ENCODE measurements at places on chromosomes 4 and X. TPM values are rescaled to one million over a fixed set of nuclear protein-coding genes. Genes with fewer than 3 reads are reported as not detected.

DNA sequence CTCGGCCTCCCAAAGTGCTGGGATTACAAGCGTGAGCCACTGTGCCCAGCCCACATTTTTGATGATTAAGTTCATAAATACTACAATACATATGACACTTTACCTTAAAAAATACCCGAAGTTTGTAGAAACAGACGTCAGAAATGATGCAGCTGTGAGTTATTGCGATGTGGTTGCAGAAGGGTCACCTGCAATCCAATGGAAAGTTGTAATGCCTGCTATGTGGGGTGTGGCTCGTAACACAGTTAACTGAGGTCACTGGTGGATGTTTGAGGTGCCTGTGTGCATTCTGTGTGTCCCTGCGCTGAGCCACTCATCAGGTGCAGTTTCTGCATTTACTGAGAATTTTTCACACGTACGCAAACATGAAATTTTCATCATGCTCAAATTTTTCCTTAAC lies 64.1 kb downstream of the ANXA5 start:
- H3K27ac ChIP-seq = no peak overlapping the region
- no peaks in the 10 kb centered on the region for H3K36me3 ChIP-seq
- H3K4me3 ChIP-seq = no peak overlapping the region
- no peaks in the 10 kb centered on the region for H3K4me1 ChIP-seq
- peaks cover 19% of the 10 kb centered on the region for H3K27me3 ChIP-seq

NALF2 gene
- total RNA-seq = 0.19 TPM

ARR3 gene
- not detected for total RNA-seq

DNA sequence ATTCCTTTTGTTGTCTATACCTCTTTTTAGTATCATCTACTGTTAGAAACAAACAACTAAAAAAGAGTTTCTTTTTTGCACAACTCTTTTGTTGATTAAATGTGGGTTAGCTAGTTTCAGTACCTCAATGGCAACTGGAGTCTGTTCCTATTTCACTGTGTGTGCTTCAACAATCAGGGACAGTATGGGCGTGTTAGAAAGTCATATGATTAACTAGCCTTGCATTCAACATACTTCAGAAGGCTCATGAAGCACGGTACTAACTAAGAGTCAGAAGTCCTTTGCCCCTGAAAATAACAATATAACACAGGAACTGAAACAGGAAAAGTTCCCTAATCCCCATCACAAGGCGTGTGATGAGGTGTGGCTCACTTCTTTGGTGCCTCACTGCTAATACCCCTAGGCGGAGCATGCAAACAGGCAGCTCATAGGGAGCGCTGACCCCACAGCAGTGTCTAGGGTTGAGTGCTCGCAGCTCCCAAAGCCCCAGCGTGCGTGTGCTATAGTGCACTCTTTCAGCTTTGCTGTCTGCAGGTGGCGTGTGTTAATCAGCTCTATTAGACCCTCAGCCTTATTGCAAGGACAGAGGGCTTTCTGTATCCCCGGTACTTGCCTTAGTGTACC lies 203.1 kb upstream of the NDST3 start:
- no peak overlapping the region for H3K27ac ChIP-seq
- H3K4me3 ChIP-seq = no peak overlapping the region
- DNase-seq = no peak
- no peaks in the 10 kb centered on the region for H3K27me3 ChIP-seq
- H3K36me3 ChIP-seq = no peaks in the 10 kb centered on the region

CYLC1 gene
- not detected for total RNA-seq

- DNase-seq = no peak
- H3K27me3 ChIP-seq = no peaks in the 10 kb centered on the region
- no peaks in the 10 kb centered on the region for H3K4me1 ChIP-seq
- no peak overlapping the region for H3K4me3 ChIP-seq
These were observed 1986.7 kb downstream of the PCDH7 start for GRCh38 chr4:32706893-32707292.

- H3K4me3 ChIP-seq = no peak overlapping the region
- no peak overlapping the region for H3K27ac ChIP-seq
- no peaks in the 10 kb centered on the region for H3K36me3 ChIP-seq
- no peaks in the 10 kb centered on the region for H3K27me3 ChIP-seq
- no peak for DNase-seq
- no peaks in the 10 kb centered on the region for H3K4me1 ChIP-seq
These were observed 27.6 kb downstream of the HTRA3 start for GRCh38 chr4:8297141-8297601.

SHROOM3 gene
- total RNA-seq = not detected

All from activated CD4-positive, alpha-beta T cell treated with anti-CD3 and anti-CD28 coated beads, Interleukin-2, amount 10 ng/mL, durations not matched to agents 7 days and 5 days (primary cell).